Activated naive CD8-positive, alpha-beta T cell treated with anti-CD3 and anti-CD28 coated beads for 36 hours (primary cell): ENCODE measurements at places on chromosomes 11 and 22.

DNA sequence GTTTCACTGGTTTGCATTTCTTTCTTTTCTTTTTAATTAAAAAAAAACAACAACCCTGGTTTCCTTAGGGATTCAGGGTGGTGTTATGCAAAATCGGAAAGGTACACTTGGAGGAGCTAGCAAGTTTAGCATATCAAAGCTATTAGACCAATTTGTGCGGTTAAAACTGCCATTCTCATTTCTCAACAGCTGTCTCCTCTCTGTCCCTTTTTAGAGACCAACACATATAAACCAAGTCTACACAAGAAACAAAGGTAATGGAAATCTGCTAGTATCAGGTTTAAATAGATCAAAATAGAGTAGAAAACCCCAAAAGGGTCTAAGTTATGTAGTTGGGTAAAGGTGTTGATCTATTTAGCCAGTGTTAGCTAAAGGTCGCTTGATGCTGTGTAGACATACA lies 1.7 kb upstream of the SESN3 start:
- DNase-seq, result no peak

- no peak for DNase-seq
Observed at GRCh38 chr11:104907521-104908185, 9.4 kb upstream of the CASP12 start.

DNA sequence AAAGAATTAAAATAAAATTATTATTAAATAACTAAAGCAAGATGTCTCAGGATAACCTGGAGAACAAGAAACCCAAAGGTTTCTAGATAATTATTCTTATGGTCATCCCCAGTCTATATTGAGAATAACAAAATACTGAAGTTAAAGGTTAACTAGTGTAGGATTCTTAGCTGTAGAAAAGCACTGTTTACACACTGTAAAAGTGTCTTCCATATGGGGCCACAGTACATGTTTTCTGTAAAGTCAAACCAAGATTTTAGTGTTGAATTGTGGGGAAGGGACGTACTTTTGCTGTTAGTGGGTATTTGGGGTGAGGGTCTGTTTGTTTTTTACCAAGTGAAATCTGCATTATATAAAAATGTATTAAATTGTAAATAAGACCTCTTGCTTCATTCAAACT lies 47.5 kb upstream of the SOX6 start:
- DNase-seq, result no peak

DNA sequence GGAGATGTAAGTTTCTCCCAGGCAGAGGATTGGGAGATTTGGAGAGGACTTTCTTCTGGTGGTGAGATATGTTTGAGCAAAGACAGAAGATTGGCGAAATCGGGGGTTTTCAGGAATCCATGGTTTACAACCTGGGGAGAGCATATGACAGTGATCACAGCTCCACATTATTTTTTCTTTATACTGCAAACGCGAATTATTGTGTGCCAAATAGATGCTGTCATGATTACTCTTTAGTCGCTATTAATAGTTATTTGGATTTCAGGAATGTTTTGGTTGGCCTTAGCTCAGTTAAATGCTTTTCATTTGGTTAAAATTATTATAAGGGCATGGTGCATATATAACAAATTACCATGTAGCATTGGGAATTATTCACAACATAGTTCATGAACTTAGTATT lies 15.2 kb downstream of the ATXN10 start:
- DNase-seq, result no peak
